Cerebellum (tissue), 4 donors: ENCODE measurements at places on chromosomes 2 and 18. TPM values are rescaled to one million over a fixed set of nuclear protein-coding genes. Genes with fewer than 3 reads are reported as not detected.

The CPO gene
- total RNA-seq = not detected

The TPGS2 gene
- total RNA-seq = 104 TPM

The CCDC85A gene
- 25.3 TPM for total RNA-seq

The GPR45 gene
- 1.5 TPM for total RNA-seq

The CD302 gene
- 10.3 TPM for total RNA-seq

The DNER gene
- total RNA-seq = 167 TPM

The LRRC30 gene
- not detected for total RNA-seq

The CRYGC gene
- not detected for total RNA-seq

The C2orf66 gene
- total RNA-seq = 1.8 TPM

DNA sequence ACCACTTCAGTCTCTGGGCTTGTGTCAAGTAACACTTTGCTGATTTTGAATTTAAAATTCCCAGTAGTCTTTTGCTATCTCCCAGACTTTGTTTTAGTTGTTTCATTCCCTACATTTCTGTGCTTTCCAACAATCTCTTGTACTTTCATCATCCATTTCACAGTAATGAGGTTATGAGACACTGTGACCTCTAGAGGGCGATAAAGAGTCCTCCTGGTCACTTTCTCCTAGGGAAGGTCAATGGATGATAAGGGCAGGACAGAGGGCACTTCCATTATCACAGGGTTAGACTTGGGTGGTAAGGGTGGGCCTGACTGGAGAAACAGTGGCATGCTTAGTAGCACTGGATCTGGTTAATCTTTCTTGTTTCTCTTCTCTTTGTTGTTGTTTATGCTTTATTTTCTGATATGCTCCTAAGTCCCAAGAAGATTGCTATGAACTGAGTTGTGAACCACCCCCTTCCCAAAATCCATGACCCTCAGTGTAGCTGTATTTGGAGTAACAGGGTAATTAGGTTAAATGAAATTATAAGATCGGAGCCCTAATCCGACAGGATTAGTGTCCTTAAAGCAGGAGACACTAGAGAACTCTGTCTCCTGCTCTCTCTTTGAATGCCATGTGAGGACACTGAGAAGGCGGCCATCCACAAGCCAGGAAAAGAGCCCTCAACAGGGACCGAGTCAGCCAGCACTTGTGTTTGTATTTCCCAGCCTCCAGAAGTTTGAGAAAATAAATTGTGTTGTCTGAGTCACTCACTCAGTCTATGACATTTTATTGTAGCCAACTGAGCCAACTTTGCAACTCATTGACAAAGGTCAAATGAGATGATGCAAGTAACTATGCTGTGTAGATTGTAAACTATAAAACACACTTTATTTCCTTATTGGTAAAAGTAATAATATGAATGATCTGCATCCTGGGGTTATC is 779.2 kb downstream of the CNTNAP5 start:
- DNase-seq = no peak

DNA sequence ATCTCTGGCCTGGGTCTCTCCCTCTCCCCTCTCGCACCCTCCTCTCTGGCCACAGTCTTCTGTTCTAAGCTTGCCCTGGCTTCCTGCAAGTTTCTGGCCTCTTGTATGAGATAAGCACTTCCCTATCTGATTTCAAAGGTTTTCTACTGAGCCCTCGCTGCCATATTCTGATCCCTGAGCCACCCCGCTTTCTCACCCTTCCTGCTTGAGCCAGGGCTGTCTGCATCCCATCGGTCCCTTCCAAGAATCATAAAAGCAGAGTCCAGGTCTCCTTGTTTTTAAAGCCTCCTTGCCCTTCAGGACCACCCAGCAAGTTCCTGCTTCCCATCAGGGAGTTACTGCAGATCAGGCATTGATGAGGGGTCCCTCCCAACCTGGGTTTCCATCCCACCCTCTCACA is 110.2 kb downstream of the PRKCE start:
- DNase-seq = no peak

DNA sequence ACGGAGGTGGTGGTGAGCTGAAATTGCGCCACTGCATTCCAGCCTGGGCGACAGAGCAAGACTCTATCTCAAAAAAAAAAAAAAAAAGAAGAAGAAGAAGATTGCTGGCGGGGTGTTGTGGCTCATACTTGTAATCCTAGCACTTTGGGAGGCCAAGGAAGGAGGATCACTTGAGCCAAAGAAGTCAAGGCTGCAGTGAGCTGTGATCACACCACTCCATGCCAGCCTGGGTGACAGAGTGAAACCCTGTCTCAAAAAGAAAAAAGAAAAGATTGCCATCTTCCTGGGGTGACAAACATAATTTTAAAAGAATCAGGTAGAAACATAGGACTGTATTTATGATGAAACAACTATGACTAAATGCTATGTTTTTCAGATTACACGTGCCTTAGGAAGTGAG is 55.1 kb upstream of the EML4 start:
- no peak for DNase-seq

DNA sequence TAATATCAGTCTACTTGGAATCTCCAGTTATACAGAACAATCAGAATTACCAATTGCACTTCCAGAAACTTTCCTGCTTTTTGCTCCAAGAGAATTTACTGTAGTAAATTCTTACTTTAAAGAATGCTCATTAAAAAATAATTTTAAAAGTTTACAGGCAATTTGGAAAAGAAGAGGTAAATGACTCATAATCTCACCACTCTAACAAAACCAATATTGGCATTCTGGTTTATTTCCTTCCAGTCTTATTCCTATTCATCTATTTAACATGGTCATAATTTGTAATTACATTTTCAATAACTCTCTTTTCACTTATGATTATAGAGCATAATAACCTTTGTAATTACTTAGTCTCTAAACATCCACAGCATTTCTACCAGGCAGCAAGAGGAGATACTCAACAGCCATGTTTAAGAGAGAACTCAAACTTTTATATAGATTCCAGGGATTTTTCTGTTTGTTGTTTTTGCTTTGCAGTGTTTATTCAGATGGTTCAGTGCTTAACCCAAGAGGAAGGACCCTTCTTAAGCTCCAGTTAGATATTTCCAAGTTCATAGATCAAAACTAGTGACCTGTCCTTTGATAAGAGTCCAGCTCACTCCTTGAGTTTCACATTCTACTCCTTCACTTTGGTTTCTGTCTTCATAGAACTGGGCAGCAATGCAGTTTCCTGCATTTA is 464.7 kb downstream of the TXNL1 start:
- DNase-seq = no peak

- DNase-seq = no peak
Measured at GRCh38 chr2:10891390-10891789, 20.3 kb upstream of the KCNF1 start.

DNA sequence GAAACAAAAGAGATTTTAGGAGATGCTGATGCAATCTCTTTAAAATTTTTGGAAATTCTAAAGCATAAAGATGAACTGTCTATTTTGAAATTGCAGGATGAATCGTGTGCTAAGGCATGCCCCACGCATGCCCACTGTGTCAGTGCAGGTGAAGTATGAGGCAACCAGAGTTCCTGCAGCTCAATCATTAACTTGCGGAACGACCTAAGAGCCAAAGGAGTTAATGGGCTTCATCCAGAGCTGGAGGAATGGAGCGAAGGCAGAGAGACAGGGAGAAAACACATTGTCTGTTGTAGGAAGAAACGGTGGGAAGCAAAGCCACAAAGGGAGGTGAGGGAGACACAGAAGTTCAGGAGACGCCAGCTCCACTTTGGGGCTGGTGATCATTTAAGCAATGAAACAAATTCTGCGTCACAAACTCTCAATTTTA is 265.2 kb downstream of the CCDC85A start:
- no peak for DNase-seq
